ENCODE measurements at places on chromosomes 2 and 18.
A peak's percentile ranks its signal among the peaks of the same experiment; 100 is the strongest.

- ATAC-seq, result no peak
Observed at GRCh38 chr18:44871771-44872170, 191.1 kb downstream of the SETBP1 start.

GRCh38 chr18:76503649-76504386 lies 8.8 kb upstream of the ZNF516 start:
- no peak for ATAC-seq

DNA sequence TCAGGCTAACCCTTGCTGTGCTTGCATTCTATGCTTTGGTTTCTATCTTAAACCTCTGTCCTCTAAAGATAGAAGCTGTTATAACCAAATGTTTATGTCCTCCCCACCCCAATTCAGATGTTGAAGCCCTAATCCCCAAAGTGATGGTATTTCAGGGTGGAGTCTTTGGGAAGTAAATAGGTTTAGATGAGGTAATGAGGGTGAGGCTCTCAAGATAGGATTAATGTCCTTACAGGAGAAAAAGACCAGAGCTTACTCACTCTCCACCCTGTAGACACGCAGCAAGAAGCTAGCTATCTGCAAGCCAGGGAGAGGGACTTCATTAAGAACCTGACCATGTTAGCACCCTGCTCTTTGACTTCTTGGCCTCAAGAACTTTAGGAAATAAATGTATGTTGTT lies 362.5 kb downstream of the ERBB4 start:
- no peak for ATAC-seq

GRCh38 chr2:173938700-173939384 lies 26.3 kb downstream of the SP3 start:
- ATAC-seq, result no peak

GRCh38 chr2:135817466-135817865 lies 19.5 kb downstream of the LCT start:
- ATAC-seq, result no peak

GRCh38 chr2:110858135-110858725 lies 125.9 kb downstream of the ACOXL start:
- ATAC-seq, result peak; percentile 81

- no peak for ATAC-seq
Observed at GRCh38 chr18:35443434-35443833, 54.3 kb downstream of the INO80C start.

DNA sequence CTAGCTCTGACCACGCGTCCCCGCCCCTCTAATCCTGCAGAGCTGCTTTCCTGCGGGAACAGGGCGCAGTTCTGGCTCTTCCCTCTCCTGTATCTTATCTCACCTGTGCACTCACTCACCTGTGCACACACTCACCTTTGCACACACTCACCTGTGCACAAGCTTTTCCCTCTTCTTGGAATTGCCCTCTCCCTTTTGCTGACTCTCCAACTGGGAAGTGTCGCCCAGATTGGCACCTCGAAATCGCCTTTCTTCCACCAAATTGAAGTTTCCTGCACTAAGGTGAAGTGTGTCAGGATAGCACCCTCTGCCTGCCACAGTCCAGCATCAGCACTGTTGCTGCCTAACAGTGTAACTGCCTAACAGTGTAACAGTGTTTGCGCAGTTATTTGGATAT lies 566 bp upstream of the CMPK2 start:
- ATAC-seq, result peak; percentile 48

GRCh38 chr2:96527286-96528005 lies 9.1 kb upstream of the ARID5A start:
- ATAC-seq, result no peak
